ENCODE measurements at places on chromosomes 3 and 15. TPM values are rescaled to one million over a fixed set of nuclear protein-coding genes. Genes with fewer than 3 reads are reported as not detected.

Gene SLC9C1
- not detected for total RNA-seq

Gene CFAP100
- total RNA-seq = not detected

- DNase-seq = no peak
Measured at GRCh38 chr3:13501958-13502790, 22.1 kb downstream of the HDAC11 start.

- no peak for DNase-seq
Measured at GRCh38 chr15:70198441-70199123, 100.9 kb upstream of the TLE3 start.

- DNase-seq = no peak
Measured at GRCh38 chr15:35671197-35671596, 125.2 kb upstream of the DPH6 start.

GRCh38 chr15:52132066-52132465 is 19.5 kb upstream of the BCL2L10 start:
- no peak for DNase-seq

GRCh38 chr3:117101697-117102096 is 392.1 kb downstream of the TUSC7 start:
- no peak for DNase-seq

GRCh38 chr15:64947211-64947610 is 35.5 kb downstream of the ANKDD1A start:
- no peak for DNase-seq

GRCh38 chr3:27914199-27914598 is 192.1 kb upstream of the EOMES start:
- no peak for DNase-seq

GRCh38 chr3:85576091-85576690 is 617.4 kb downstream of the CADM2 start:
- DNase-seq = no peak

DNA sequence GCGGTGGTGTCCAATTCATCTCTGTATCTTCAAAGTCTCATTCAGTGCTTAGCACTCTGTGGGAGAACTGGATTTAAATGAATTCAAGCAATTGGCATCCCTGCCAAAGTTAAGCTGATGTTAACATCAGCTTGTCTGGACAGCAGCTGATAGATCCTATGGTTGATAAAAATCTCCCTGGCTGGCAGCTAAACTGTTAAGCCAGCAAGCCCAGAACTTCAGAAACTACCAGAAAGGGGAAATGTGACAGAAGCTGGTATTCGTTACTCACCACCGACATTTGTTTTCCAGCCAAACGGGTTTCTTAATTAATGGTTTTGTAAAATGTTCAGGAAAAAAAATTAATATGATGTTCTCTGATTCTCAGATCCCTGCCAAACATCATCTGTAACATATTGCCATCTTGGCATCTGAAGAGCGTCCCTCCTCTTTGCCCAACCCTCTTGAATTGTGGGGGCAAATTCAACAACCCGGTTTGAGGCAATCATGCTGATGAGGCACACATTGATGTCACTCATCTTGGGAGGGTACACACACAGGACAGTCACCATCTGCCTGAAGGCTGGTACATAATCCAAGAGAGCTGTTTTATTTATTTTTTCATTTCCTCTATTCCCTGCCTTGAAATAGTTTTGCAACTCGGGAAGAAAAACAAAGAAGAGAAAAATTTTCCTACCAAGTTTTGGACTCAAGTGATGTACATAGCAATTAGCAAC is 76.3 kb upstream of the ABHD17C start:
- no peak for DNase-seq

DNA sequence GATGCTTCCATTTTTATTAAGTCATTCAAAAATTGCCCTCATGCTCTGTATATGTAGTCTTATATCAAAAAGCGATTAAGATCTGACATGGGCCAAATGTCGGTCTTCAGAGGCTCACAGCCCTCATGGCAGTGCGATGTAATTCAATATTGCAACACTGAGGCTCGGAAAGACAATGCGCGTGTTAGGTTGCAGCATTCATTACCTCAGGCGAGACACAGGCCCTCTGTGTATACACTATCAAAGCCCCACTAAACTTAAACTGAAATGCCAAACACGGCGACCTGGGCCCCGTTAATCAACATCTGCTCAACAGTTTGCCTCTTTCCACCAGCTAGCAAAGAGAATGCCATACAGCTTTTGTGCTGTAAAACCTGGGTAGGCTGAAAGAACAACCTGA is 413.4 kb downstream of the ERC2 start:
- no peak for DNase-seq

- DNase-seq = no peak
Measured at GRCh38 chr3:150447631-150448465, 39.8 kb downstream of the TSC22D2 start.

GRCh38 chr3:149247008-149247710 is 25.5 kb upstream of the CP start:
- no peak for DNase-seq

GRCh38 chr3:134311693-134312071 is 61.0 kb upstream of the RYK start:
- DNase-seq = no peak
